ENCODE measurements at places on chromosomes 6 and 20.

DNA sequence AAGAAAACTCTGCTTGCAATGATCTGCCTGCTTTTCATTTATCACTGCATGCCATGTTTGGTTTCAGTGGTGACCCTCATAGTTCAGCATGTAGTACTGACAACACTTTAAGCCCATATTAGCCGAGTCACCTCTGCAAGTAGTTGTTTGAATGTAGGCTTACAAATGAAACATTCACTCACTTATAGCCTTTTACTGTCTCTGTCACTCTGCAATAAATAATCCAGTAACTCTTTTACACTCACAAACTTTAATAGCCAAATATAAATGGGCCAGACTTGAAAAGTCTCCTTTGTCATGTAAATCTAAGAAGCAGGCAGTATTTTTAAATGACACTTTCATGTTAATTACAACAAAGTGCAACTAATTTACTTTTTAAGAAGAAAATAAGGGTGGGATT is 1460.0 kb upstream of the ADGRB3 start:
- no peak for DNase-seq

GRCh38 chr6:124770784-124771183 is 191.5 kb upstream of the RNF217 start:
- no peak for DNase-seq

DNA sequence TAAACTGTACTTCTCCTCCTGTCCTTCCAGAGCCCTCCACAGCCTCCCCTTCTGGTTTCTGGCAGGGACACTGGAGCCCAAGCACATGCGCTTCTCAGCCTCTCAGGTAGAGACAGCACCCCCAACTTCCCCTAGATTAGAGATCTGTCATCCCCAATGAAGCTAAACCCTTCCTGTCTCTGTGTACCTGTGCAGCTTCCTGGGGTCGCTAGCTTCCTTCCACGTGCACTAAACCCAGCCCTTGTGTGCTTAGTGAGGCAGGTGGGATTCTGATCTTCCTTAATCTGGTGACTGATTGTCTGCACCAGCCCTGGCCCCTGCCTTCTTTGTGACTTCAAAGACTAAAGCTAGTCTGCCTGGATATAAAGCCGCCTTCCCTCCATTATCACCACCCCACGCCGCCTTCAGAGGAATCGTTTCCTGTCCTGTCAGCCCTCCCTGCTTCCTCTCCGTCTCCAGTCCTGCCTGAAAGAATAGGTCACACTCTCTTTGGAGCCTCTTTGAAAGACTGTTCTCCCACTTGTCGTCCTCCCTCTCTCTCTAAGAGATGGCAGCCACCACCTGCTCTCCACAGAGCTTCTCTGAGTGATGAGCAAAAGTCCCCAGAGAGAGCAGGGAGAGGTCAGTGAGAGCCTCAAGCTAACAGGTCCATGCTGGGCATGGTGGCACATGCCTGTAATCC is 27.5 kb downstream of the CAPN11 start:
- no peak for DNase-seq

- DNase-seq: no peak
These were observed 91.1 kb upstream of the PTPN1 start for GRCh38 chr20:50418890-50419642.

DNA sequence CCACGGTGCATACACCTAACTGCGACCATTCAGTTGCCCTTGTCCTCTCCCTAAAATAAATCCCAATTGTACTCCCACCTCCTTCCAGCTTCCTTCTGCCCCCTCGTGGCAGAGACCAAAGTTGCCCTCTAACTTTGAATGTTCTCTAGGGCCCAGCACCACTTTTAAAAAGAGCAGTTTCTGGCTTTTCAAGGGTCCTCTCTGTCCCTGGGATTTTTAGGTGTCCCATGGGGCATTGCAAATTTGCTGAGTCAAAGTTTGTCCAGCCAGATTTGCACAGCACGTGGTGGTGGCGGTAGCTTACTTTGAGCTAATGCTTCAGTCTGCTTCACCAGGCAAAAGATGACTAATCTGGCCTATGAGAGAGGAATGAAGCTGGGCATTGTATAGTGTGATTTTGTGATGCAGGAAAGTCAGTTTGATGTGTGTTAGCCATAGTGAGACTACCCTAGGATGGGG is 100.2 kb downstream of the PERP start:
- DNase-seq: no peak

GRCh38 chr20:37986873-37987601 is 46.2 kb downstream of the TTI1 start:
- no peak for DNase-seq

DNA sequence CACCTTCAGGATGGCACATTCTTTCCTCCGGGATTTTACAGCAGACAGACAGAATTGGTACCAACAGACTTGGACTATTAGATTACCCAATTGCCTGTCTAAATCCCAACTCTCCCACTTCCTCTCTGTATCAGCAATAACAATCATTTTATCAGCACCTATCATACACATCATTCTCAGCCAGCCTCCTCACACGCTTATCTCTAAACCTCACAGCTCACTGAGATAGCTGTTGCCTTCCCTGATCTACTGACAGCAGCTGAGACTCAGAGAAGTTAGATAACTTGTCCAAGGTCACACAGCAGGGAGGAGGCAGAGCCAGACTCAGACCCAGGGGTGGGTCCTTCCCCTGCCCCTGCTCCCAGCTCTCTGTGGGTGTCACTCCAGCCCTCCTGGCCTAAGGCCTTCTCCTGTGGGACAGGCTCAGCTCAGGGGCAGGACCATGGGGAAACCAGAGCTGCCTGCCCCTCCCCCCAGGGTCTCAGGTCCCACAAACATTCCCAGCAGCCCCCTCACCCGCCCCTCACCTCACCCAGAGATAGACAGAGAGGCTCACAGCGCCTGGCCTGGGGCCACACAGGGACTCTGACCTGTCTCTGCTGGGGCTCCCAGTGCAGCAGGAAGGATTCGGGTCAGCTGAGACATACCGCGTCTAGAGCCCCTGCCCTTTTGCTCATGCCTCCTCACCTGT is 92.8 kb downstream of the GRM4 start:
- DNase-seq: no peak

Measured in stimulated activated CD8-positive, alpha-beta memory T cell treated with anti-CD3 and anti-CD28 coated beads, Interleukin-4, amount 100 ng/mL, for 4 hours (primary cell).